ENCODE measurements at places on chromosomes 4 and X.

DNA sequence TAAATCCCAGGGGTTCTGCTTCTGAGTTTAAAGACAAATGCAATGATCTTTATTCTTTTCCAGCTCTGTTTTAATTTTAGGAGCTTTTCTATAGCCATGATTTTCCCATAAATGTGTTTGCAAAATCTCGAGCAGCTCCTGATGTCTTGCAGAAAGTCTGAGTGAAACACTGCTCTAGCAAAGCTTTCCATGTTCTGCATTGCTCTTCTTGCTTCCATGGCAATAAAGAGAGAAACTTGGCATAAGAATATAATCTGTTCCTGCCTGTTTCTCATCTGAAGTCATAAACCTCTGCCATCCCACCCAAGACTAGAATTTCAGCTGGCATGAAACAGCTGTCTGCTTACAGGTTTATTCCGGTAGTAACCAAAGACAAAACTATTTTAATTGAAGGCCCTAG lies 254.5 kb downstream of the SPRY1 start:
- DNase-seq: no peak

DNA sequence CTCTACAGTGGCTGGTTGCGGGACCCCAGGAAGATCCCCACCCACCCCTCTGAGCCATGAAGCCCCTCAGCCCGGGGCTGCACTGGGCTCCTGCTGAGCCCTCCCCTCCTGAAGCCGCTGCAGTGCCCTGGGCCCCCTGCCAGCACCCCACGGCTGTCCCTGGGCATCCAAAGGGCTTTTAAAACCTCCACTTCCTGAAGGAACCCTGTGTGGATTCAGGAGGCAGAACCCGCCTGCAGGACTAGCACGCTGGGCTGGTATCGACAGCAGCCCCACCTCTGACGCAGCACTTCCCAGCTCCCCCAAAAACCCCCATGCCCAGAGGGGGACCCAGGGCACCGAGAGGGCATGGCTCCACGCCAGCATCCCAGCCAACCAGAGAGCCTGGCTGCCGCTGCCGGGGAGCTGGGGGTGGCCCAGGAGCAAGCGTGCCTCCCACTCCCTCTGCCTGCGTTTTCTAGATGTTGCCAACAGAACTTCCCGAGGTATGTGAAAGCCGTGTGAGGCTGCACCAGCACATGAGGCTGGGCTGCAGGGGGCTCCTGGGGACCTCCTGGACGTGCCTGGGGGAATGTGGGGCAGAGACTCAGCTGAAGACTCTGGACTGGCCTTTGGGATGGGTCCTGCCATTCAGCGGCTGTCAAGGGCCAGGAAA lies 6.3 kb downstream of the MXD4 start:
- DNase-seq: no peak

- no peak for DNase-seq
Observed at GRCh38 chr4:70714079-70714887, 7.5 kb upstream of the RUFY3 start.

- no peak for DNase-seq
Observed at GRCh38 chr4:46484881-46485280, 95.0 kb upstream of the GABRA2 start.

GRCh38 chr4:68011684-68012083 lies 48.4 kb upstream of the TMPRSS11A start:
- no peak for DNase-seq
